ENCODE measurements at places on chromosomes 2 and 18.
A peak's percentile ranks its signal among the peaks of the same experiment; 100 is the strongest.

- DNase-seq: no peak
Observed at GRCh38 chr2:46775722-46776121, 139.9 kb downstream of the MCFD2 start.

- no peak for DNase-seq
Observed at GRCh38 chr2:97669448-97669847, at the start of gene C2orf92. C2orf92 (plus strand) TSS chr2:97669713; CDS start chr2:97669789, 76 bp downstream.

GRCh38 chr18:13003466-13003896 lies 12.3 kb downstream of the CEP192 start:
- DNase-seq: peak; percentile 90

DNA sequence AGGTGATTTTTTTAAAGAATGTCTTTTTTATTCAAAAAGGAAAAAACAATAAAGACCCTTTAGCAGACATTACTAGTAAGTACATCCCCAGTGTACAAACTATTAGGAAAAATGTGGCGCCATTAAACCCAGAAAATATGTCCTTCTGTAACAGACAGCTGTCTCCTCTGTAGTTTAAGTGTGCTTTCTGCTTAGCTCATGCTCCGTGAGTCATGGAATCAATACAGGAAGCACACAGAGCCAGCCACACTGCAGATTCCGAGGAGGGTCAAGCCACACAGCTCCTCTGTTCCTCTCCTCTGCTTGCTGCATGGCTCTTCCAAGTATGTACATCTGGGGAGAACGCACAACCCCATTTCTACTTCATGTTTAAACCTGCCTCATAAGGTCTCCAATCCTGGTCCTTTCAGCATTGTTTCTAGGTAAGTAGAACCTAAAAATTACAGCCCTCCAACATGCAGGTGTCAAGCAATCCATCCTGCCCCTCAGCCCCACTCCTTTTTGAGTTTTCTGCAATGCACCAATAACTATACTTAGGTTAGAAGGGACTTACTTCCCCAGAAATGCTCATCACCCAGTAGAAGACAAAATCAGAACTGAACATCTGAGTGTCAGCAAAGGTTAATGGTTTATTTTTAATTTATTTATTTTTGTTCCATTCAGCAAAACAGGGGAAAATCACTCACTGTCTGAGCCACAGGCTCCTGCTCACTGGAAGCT lies 37.5 kb downstream of the ACVR1 start:
- DNase-seq: peak; percentile 91

GRCh38 chr2:7510353-7510752 lies 593.1 kb downstream of the RNF144A start:
- no peak for DNase-seq

- no peak for DNase-seq
Observed at GRCh38 chr2:188808947-188809355, 165.2 kb upstream of the COL3A1 start.

DNA sequence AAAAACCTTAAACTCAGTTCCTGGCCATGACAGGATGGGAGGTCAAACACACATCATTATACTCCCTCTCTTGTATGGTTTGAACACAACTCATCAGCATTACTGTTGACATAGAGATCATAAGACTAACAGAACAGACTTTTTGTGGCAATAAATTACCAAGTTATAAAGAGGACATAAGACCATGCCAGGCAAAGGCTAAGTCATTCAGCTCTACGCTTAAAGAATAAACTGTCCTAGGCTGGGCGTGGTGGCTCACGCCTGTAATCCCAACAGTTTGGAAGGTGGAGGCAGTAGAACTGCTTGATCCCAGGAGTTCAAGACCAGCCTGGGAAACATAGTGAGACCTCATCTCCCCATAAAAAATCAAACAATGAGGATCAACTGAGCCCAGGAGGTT lies 16.4 kb downstream of the NLRC4 start:
- DNase-seq: no peak

Data from Kasumi-1 (cell line).